ENCODE measurements at places on chromosomes 2 and 18.
A peak's percentile ranks its signal among the peaks of the same experiment; 100 is the strongest.

- no peak for DNase-seq
Measured at GRCh38 chr2:235939471-235939870, 228.7 kb downstream of the GBX2 start.

DNA sequence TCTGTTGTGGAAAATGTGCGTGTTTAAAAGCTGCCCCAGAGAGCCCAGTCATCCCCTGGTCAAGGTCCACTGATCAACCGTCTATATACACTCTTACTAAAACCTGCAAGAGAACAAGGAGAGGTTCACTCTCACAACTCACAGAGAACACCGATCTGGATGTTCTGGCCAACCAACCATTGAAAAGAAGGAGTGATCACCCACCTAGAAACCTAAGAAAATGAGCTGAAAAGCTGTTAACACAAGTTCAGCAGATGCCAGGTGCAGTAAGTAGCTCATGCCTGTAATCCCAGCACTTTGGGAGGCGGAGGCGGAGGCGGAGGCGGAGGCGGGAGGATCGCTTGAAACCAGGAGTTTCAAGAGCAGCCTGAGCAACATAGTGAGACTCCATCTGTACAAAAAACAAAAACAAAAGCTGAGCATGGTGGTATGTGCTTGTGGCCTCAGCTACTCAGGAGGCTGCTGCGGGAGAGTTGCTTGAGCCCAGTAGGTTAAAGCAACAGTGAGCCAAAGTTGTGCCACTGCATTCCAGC is 14.5 kb downstream of the ATG16L1 start:
- DNase-seq = no peak

DNA sequence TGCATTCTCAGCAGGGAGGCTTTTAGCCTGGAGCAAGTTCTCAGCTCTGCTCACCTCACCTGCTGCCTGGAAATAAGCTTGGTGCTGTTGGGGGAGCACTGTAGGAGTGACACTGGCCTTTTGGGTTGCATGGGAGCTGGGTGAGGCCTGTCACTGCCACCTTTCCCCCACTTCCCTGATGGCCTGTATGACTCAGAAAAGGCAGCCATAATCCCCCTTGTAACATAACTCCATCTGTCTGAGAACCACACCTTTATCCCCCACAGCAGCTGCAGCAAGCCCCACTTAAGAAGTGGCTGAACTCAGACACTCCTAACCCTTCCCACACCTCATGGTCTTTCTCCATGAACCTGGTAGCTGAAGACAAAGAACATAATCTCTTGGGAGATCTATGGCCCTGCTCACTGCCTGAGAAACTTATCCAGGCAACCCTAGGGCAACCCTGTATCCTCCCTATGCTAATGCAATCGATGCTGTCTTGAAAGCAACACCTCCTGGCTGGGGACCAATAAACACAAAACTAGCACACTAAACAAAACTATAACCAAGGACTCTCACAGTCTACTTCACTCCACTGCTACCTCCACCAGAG is 258.9 kb upstream of the OSR1 start:
- DNase-seq = no peak

GRCh38 chr2:28267282-28267681 is 125.4 kb upstream of the FOSL2 start:
- DNase-seq = no peak

- DNase-seq = no peak
Measured at GRCh38 chr2:180061085-180061484, 54.0 kb upstream of the CWC22 start.

- no peak for DNase-seq
Measured at GRCh38 chr2:238597638-238598528, 171.2 kb downstream of the ASB1 start.

DNA sequence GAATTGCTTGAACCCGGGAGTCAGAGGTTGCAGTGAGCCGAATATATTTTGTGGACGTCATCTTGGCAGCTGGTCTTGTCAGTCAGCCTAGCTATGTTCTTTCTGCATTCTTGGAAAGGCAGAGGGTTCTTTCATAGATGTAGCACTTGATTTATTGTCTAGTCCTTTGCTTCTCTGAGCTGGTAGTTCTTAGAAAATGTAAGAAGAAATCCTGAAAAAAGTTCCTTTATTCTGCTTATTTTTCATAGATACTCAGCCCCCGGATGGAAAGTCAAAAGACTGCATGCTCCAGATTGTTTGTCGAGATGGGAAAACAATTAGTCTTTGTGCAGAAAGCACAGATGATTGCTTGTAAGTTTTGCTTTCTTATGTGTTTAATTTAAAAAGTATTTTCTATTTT is 21.3 kb downstream of the PLEKHB2 start:
- no peak for DNase-seq

GRCh38 chr18:75937306-75937705 is 509.8 kb upstream of the SMIM21 start:
- DNase-seq = no peak

- no peak for DNase-seq
Measured at GRCh38 chr2:233815861-233816260, 37.7 kb downstream of the MROH2A start.

DNA sequence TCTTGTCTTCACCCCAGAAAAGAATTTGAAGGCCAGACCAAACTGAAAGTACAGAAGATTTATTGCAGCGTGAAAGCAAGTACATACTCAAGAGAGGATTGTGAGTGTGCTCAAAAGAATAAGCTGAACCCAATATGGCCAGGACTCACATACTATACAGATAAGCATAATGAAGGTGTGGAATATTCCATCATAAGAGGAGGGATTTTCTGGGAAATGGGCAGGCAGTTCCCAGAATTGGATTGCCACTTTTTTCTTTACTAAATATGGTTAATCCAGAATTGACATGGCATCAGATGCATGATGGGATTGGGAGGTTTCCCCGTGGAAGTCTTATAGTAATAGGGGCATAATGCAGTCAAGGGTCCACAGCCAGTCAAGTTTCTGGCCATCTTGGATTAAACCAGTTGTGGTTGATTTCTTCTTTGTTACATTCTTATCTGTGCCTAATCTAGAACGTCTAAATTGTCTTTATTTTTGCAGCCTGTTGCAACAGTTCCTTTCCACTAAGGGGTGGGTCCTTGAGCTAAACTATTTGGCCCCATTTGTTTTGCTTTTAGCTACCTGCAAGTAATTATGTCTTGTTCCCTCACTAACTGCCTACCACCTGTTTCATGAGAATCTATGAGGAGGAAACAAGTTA is 9.0 kb downstream of the SP140L start:
- DNase-seq = no peak

- no peak for DNase-seq
Measured at GRCh38 chr18:56903686-56904085, 243.2 kb upstream of the BOD1L2 start.

- DNase-seq = no peak
Measured at GRCh38 chr18:74271635-74272034, 20.1 kb downstream of the CYB5A start.

- no peak for DNase-seq
Measured at GRCh38 chr2:234977228-234977679, 25.4 kb downstream of the SH3BP4 start.

GRCh38 chr2:8980096-8980495 is 23.4 kb downstream of the MBOAT2 start:
- no peak for DNase-seq

GRCh38 chr2:117603567-117603966 is 210.9 kb upstream of the DDX18 start:
- no peak for DNase-seq

- no peak for DNase-seq
Measured at GRCh38 chr18:60675801-60676200, 303.2 kb upstream of the MC4R start.

GRCh38 chr2:128178650-128179460 is 87.9 kb downstream of the UGGT1 start:
- peak; percentile 34 for DNase-seq

DNA sequence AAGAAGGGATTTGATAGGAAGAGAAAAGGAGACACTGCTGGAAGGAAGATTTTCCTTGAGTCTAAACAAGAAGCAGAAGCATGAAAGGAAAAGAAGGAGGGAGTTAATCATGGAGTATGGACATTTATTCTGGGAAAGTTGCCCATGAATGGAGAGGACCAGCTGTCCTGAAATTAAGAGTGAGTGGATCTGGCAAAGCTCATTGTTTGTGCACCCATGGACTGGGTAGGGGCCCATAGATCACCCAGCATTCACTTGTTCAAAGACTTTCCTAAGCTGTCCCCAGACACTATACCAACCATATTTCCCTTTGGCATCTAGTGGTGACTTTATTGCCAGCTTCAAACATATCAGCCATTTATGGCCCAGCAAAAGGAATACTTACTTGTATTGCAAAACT is 422.7 kb downstream of the FBXO15 start:
- DNase-seq = no peak

- no peak for DNase-seq
Measured at GRCh38 chr18:75407468-75408437, 19.8 kb downstream of the SMIM21 start.

GRCh38 chr2:237072067-237072931 is 13.4 kb upstream of the COPS8 start:
- peak; percentile 50 for DNase-seq

DNA sequence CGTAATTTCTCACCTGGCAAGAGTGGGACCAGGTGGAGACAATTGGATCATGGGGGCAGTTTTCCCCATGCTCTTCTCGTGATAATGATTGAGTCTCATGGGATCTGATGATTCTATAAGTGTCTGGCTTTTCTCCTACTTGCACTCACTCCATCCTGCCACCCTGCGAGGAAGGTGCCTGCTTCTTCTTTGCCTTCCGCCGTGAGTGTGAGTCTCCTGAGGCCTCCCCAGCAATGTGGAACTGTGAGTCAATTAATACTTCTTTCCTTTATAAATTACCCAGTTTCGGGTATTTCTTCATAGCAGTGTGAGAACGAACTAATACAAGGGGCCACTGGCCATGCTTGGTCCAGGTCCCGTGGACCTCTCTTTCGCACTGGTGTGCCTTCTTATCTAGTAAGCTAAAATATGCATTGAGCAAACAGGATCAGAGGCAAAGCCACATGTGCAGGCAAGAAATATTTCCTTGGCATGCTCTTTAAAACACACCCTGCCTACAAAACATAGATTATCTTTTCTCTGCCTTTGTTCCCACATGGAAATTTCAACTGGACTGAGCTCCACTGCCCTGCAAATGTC is 821.1 kb downstream of the TRIB2 start:
- no peak for DNase-seq

GRCh38 chr18:73479477-73479876 is 611.7 kb upstream of the NETO1 start:
- no peak for DNase-seq

- no peak for DNase-seq
Measured at GRCh38 chr18:35284841-35285240, 5.2 kb downstream of the ZSCAN30 start.

DNA sequence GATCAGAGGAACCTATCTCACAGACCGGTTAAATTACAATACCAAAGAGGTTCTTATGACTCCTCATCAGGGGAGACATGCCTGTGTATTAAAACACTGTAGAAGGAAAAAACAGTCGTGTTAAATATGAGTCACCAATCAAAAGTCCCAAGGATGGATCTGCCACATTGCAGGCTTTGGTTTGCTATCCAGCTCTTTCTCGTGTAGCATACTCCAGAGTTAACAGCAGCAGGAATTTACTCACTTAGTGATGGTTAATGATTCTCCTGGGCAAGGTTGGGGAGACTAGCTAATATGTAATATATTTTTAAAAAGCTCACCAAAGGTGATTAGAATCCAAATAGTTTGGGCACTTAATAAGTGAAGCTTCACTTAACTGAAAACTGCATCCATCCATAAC is 109.7 kb downstream of the MBD5 start:
- DNase-seq = no peak

DNA sequence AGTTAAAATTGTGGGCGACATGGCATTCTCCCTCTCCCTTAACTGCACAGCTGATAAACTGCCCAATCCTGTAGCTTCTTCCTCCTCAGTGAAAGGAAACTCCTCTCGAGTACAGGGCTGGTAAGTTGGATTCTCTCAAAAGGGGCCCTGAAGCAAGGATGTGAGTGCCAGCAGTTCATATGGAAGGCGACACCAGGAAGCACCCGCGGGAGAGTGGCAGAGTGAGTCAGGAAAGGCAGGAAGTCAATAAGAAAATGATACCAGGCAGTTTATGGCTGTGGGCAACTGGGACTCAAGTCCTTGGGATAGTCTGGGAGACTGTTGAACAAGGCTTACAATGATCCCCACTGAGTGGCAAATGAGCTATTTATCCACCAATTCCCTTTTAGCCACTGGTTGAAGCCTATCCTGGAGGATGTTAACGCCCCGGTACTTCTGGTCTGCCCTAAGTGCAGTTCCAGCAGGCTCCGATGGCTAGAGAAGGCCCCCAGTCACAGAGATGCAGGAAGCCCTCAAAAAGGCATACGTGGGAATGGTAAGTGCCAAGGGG is 34.8 kb downstream of the ABHD3 start:
- DNase-seq = no peak

- DNase-seq = no peak
Measured at GRCh38 chr2:76556018-76556417, 845.3 kb upstream of the GCFC2 start.

GRCh38 chr18:68991286-68991685 is 193.4 kb downstream of the CCDC102B start:
- no peak for DNase-seq

- no peak for DNase-seq
Measured at GRCh38 chr2:149062531-149062930, 24.0 kb downstream of the LYPD6B start.

GRCh38 chr2:62410926-62411456 is 95.0 kb downstream of the TMEM17 start:
- DNase-seq = no peak

GRCh38 chr2:214156971-214157370 is 253.9 kb upstream of the VWC2L start:
- no peak for DNase-seq

DNA sequence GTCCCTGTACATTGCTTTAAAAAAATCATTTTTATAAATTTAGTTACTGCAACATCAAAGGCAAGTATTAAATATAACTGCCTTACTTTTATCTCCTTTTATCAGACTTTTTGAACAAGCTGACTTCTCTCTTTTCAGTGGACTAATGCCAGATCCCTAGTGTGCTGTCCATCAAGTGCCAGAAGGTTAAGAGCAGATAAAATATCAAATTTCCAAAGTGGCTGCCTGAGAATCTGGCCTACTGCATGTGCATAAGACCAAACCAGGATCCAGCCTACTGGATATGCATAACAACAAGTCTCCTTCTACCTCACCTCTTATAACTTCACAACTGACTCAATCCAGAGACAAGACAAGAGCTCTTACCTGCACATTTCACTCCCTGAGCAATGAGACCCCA is 59.8 kb upstream of the CHRNA1 start:
- DNase-seq = no peak

GRCh38 chr2:28821295-28821958 is 10.8 kb downstream of the SPDYA start:
- DNase-seq = peak; percentile 64

Measured in RPMI8226 (cell line).